ENCODE measurements at places on chromosomes 13 and 19. TPM values are rescaled to one million over a fixed set of nuclear protein-coding genes. Genes with fewer than 3 reads are reported as not detected.

DNA sequence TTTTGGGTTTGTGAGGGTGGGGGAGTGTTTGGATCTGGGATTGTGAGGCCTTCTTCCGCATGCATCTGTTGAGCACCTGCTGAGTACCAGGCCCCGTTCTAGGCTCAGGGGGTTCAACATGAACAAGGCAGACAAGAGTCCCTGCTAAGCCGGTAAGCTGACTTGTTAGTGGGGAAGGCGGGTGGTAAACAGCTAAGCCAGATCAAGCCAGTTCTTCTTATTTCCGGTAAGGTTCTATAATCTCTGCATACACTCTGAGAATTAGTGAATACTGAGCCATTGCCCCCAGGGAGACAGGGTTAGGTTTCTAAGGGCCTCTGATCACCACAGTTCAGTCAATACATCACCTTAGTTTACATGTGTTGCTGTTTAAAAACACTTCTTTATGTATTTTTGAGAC, 9.9 kb upstream of the EHD2 start:
- DNase-seq = no peak

DNA sequence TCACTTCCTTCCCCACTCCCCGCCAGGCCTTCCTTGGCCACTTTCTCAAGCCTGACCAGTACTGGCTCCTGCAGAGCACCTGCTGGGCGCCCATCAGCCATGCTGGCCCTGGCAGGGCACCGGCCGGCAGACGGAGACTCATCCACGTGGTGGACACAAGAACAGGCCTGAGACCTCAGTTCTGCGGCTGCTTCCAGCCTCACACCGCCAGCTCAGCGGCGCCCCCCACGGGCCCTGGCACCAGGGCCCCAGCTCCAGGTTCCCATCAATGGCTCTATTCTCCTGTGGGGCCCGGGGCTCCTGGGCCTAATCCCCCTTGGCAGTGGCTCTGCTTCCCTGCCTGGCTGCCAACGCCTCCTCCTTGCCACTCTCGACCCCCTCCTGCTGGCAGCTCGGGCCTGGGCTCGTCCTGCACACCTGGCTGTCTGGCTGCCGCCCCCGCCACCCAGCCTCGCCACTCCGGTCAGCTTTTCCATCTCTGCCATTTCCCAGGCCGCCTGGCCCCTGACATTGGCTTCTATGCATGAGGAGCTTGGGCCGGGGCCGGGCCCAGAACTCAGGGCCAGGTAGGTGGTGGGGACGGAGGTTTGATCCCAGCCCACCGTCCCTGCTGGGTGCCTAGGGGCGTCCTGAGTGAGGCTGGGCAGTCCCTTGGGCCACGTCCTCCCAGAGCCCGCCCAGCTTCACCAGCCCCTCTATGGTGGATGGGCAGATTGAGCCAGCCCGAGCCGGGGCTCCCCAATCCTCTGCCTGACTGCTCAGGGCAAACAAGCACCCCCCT, 6.2 kb downstream of the NDUFA11 start:
- DNase-seq = no peak

Gene ZNF492
- 0.29 TPM for total RNA-seq

Gene PDX1
- not detected for total RNA-seq

DNA sequence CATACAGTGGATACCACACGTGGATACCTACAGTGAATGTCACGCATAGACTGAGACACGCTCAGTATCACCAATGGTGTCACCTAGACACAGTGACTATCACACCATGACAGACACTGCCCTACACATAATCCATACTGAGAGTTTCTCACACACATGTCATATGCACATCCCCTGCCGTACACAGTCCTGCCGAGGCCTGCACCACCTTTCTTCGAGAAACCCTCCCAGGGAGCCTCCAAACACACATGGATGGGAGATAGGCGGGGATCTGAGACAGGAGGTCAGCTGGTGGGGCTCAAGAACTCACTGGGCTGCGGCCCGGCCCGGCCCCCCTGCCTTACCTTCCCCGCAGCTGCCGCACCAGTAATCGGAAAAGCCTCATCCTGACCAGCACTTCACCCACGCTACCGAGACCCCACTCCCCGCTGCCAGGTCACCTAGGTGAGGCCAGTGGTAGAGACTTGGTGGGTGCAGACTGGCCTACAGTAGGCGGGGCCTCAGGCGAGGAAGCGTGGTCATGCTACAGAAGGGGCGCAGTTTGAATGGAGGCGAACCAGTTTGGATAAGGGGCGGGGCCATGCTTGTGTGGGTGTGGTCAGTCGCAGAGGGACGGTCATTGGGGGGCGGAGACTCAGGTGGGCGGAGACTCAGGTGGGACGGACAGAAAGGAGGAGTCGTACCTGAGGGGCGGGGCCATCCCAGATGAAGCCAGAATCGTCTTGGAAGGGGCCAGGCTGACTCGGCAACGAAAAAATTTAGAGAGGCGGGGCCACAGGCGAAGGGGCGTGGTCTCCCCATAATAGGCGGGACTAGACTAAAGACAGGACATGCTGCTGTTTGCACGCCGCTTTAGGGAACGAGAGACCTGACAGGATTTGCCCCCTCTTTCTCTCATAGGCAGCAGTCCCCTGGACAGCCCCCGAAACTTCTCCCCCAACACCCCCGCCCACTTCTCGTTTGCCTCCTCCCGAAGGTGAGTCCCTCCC, 2.1 kb downstream of the MAST1 start:
- peak; percentile 85 for DNase-seq

- DNase-seq = no peak
Observed at GRCh38 chr19:51546650-51547396, 15.4 kb upstream of the SIGLEC6 start.

GRCh38 chr13:48291730-48292129, 11.8 kb upstream of the RB1 start:
- no peak for DNase-seq

GRCh38 chr19:28465371-28466086, 747.4 kb downstream of the UQCRFS1 start:
- DNase-seq = no peak

Gene ZNF470
- 3.4 TPM for total RNA-seq

- DNase-seq = peak; percentile 90
Observed at GRCh38 chr19:3338541-3339181, 27.7 kb upstream of the NFIC start.

Gene SLC10A2
- not detected for total RNA-seq

DNA sequence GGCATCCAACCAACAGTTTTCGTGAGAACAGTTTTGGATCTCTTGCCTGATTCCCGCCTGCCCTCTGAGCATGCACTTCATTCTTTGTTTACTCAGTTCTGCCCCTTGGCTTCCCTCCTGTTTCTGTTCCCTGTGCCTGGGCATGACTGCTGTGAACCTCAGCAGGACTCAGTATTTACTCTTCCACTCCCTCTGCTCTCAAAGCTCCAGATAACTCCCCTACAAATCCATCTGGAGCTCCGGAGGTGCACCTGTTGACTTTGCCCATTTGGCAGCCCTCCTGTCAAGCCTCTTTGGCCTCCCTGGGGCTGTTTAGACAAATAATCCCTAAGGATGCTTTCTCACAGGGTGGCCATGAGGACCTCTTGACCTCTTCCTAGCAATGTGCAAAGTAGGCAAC, 34.2 kb upstream of the ARGLU1 start:
- DNase-seq = no peak

- no peak for DNase-seq
Observed at GRCh38 chr19:6806488-6806887, 34.0 kb downstream of the VAV1 start.

DNA sequence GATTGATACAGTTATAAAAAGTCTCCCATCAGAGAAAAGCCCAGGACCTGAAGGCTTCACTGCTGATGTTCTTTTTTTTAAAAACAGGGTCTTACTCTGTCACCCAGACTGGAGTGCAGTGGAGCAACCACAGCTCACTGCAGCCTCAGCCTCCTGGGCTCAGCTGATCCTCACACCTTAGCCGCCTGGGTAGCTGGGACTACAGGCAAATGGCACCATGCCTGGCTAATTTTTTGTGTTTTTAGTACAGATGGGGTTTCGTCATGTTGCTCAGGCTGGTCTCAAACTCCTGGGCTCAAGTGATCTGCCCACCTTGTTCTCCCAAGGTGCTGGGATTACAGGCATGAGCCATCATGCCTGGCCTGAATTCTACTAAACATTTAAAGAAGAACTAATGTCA, 33.1 kb downstream of the TEX29 start:
- no peak for DNase-seq

DNA sequence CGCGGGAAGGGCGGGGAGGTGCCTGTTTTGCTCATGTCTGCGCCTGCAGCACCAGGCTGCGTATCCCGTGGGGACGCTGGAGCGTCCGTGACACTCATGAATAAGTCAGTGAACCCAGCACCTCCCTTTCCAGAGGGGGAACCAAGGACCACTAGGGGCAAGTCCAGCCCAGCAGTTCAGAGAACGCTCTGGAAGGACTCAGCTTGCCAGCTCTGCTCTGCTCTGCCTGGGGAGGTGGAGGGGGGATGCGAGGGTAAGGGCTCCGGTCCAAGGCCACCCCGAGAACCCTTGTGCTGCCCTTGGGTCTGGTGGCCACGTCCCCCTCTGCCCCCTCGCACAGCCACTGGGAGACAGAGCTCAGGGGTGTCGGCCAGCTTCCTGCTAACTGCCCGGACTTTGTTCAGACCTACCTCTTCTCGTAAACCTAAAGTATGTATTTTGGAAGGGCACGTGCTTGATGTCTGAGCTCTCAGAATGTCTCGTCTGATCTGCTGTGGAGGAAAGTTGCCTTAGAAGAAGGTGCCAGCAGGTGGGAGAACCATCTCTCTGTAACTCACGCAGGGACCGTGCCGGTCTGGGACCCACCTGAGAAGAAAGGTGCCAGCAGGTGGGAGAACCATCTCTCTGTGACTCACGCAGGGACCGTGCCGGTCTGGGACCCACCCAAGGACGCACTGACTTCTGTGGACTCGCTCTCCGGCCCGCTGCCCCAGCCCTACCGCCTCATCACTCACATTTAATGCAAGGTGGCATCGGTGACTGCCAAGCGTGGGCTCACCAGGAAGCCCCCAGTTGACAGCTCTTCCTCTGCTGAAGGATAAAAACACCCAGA, 34.1 kb downstream of the TMEM255B start:
- peak; percentile 47 for DNase-seq

DNA sequence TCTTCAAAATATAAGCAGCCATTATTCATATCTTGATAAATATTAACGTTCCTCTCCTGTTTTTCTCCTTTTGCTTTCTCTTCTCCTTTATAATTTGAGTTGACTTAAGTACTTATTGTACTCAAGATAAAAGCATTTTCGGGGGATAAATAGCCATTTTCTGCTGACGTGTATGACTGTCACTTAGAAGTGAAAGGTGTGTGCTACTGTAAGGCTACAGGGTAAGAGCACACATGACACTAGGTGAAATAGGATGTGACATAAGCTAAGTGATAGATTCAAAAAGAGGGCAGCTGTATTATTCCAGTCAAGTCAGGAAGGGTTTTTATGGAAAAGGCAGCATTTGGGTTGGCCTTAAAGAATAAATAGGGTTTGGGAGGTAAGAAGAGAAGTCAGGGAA, 128.5 kb downstream of the GPC6 start:
- no peak for DNase-seq

- no peak for DNase-seq
Observed at GRCh38 chr13:34039678-34040077, 221.7 kb downstream of the RFC3 start.

- no peak for DNase-seq
Observed at GRCh38 chr13:101325423-101325822, 90.9 kb downstream of the NALCN start.

GRCh38 chr13:109131698-109132257, 502.4 kb downstream of the MYO16 start:
- no peak for DNase-seq

DNA sequence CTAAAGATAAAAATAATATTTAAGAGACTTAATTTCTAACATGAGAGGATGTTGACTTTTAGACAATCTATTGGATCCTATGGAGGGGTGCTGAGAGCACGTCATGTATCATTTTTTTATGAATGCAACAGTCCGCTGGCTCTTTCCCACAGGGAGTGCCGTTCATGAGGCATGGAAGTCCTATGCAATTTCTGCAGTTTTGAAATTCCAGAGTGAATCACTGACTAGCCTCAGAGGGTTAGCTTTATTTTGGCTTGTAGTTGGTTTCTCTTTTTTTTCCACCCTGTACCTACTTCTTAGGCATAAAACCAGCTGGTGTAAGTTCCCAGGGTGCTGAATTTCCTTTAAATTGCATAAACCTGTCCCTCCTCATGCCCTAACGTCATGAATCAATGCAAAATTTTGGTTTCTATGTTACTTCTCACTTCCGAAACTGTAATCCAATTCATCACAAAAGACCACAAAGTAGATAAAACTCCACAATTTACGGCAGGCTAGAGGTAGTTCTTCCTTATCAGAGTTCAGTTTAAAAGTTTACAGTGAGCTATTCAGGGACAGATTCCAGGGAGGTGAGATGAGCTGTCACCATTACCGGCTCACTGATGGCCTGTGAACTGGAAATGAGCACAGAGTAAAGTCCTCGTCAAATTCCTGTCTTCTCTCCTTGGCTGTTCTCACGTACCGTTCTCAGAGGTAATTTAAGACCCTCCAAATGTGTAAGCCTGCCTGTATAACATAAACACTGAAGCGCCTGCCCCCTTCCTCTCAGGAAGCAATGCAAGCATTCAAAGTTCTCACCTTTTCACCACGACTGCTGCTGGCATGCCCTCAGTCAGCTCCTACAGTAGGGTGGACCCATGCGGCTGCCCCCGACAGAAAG, 216.6 kb upstream of the SLC10A2 start:
- no peak for DNase-seq

DNA sequence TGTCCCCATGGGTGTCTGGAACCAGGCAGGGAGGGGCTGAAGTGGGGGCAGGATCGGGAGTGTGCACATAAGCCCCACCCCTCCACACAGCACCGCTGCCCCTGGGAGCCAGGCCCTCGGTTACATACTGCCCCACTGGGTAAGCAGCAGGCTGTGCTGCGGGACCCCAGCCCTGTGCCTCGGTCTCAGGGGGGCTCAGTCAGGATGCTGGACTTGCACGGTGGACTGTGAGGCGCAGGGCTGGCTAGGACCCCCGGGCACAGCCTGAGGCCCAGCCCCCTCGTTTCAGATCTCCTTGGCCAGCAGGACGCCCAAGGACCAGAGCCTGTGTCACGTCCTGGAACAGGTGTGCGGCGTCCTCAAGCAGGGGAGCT, 16.3 kb downstream of the MPND start:
- DNase-seq = no peak

DNA sequence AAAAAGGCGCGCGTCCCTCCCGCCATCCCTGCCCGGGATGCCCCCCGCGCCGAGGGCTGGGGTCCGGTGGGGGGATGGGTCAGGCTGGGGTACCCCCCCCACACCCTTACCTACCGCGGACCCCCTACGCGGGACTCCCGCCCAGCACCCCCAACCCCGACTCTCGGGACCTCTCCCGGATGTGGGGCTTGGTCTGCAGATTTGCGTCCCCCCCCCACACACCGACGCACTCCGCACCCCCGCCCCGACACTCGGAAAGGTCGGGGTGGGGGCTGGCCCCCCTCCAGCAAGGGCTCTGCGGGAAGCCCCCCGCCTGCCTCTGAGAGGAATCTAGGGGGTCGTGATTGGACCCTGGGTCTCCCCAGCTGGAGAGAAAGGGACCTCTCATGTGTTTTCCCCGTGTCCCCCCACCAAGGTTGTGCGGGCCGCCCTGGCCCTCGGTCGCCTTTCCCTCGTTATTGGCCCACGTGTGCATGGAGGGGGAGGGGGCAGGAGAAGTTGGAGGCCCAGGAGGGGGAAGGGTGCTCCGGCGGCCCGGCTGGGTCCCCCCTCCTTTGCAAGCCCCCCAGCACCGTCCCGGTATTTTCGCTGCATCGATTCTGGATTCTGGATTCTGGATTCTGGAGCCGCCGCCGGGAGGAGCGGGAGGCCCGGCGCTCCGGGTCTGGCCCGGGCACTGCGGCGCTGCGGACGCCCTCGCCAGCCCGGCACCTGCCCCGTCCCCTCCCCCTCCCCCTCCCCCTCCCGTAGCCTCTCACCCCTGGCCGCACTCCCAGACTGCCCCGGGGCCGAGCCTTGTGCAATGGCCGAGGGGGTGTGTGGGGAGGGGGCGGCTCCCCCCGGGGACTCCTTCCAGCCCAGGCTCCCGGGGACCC, 607 bp downstream of the NFIC start:
- DNase-seq = peak; percentile 85

Gene ZNF264
- total RNA-seq = 36.1 TPM

Data from upper lobe of right lung (tissue), 1 donor.